ENCODE measurements at places on chromosomes 12 and 14.

DNA sequence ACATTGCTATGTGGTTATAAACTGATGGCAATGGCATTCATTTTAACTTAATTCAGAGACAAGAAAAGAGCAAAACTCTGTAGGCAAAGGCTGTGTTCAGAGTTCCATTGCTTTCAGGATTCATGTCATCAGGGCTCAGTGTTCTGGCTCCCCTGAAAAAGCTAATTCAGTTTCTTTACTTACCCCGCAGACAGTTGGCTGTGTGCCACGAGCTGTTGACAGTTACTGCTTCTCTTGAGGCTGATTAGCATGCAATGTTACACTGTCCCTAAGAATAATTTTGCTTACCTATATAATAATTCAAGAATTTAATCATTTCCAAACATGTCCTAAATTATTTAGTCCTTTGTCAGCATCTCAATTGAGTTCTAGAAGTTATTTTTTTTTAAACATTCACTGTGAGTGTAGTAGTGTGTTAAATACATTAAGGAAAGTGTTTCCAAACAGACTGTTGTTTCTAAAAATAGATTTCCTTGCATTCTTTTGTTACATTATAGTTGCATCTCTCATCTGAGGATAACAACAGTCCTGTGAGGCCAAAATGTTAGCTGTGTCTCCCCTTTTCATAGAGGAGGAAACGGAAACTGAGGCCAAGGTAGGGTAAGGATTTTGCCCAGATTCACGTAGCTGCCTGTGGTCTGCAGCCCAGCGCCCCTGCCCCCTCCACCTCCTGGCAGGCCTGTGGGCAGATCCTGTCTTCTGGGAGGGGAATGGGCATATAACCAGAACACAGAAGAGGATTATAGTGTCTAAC lies 98.6 kb downstream of the PELI2 start:
- DNase-seq, result no peak

- no peak for DNase-seq
Observed at GRCh38 chr14:28782301-28782700, 15.7 kb downstream of the FOXG1 start.

GRCh38 chr14:20684662-20685456 lies 499 bp downstream of the RNASE4 start:
- DNase-seq, result no peak

- DNase-seq, result no peak
Observed at GRCh38 chr14:45897439-45897838, 644.4 kb upstream of the MIS18BP1 start.

DNA sequence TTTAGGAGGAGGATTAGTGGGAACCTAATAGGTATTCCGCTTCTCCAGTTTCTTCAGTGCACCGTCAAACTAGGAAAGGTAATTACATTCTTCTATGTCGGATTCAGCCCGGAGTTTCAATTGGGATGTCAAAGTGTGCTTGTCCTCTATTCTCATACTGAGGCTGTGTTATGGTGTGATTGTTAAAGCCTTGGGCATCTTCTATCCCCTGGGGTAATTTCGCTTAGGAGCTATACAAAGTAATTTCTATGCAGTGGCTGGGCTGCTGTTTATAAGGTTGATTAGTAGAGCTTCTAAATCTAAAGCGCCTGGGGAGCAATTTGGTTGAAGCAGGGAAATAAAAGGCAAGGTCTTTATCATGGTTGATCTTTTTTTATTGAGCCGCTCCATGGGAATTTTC lies 399.6 kb downstream of the ZFP36L1 start:
- DNase-seq, result no peak
